GM12878 (cell line): ENCODE measurements at places on chromosomes 3 and 15. TPM values are rescaled to one million over a fixed set of nuclear protein-coding genes. Genes with fewer than 3 reads are reported as not detected.
A peak's percentile ranks its signal among the peaks of the same experiment; 100 is the strongest.

DNA sequence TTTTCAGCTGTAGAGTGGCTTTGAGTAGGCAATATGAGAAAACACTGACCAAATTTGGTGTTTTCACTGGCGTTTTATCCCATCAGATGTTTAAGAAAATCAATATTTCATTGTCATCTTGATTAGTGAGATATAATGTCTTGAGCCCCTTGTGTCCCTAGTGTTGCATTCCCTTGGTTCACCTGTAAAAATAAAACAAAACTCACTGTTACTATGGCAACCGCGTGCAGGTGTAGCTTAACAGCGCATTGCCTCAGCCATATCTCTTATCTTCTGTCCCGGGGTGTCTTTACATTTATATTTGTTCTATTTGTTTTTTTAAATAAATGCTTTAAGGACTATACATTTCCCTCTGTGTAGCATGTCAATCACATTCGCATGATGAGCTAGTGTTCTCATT, 551.6 kb downstream of the ZIC1 start:
- H3K36me3 ChIP-seq: no peaks in the 10 kb centered on the region
- H3K4me1 ChIP-seq: no peaks in the 10 kb centered on the region
- no peak for DNase-seq
- no peak overlapping the region for H3K27ac ChIP-seq
- no peaks in the 10 kb centered on the region for H3K27me3 ChIP-seq

DNA sequence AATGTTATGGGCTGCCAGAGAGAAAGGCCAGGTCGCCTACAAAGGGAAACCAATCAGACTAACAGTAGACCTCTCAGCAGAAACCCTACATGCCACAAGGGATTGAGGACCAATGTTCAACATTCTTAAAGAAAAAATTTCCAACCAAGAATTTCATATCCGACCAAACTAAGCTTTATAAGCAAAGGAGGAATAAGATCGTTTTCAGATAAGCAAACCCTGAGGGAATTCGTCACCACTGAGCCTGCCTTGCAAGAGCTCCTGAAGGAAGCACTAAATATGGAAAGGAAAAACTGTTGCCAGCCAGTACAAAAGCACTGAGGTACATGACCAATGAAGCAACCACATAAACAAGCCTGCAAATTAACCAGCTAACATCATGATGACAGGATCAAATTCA, 33.1 kb downstream of the PYGO1 start:
- H3K36me3 ChIP-seq: no peaks in the 10 kb centered on the region
- DNase-seq: no peak
- no peaks in the 10 kb centered on the region for H3K27me3 ChIP-seq
- no peak overlapping the region for H3K27ac ChIP-seq

GOLGA6A gene
- not detected in 2 replicates for total RNA-seq

TSEN2 gene
- 17.7 and 17.8 TPM in 2 replicates for total RNA-seq

DNA sequence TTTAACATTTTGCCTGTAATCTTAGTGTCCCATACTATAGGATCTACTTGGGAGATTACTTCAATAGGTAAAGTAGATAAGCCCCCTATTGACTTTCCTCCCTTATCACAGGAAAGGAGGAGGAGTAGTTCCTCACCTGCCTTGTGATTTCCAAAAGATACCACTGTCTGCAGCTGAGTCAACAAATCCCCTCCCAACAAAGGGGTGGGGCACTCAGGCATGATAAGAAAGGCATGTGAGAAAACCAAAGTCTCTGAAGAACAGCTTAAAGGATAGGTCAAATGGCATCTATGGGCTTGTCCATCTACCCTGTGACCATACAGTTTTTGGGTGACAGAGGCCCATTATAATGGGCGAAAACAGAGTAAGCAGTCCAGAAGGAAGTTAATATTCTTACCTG, 71.3 kb upstream of the WNT7A start:
- no peaks in the 10 kb centered on the region for H3K4me1 ChIP-seq
- no peak overlapping the region for H3K27ac ChIP-seq
- no peaks in the 10 kb centered on the region; the same call in 1 of the 2 replicates for H3K27me3 ChIP-seq
- no peak for DNase-seq
- no peaks in the 10 kb centered on the region for H3K36me3 ChIP-seq

- DNase-seq: no peak
- peaks cover 2% of the 10 kb centered on the region for H3K36me3 ChIP-seq
- no peaks in the 10 kb centered on the region for H3K27me3 ChIP-seq
- no peak overlapping the region for H3K4me3 ChIP-seq
- no peak overlapping the region for H3K27ac ChIP-seq
- H3K4me1 ChIP-seq: peaks cover 13% of the 10 kb centered on the region
Measured at GRCh38 chr3:170092907-170093306, 55.1 kb downstream of the GPR160 start.

- no peak for DNase-seq
- no peaks in the 10 kb centered on the region for H3K36me3 ChIP-seq
- no peak overlapping the region for H3K4me3 ChIP-seq
- no peak overlapping the region for H3K27ac ChIP-seq
Measured at GRCh38 chr15:100879061-100879463, 569 bp upstream of the ALDH1A3 start.

GRCh38 chr3:104584682-104585081, 782.0 kb upstream of the ALCAM start:
- no peak for DNase-seq
- H3K27ac ChIP-seq: no peak overlapping the region
- H3K4me3 ChIP-seq: no peak overlapping the region
- no peaks in the 10 kb centered on the region for H3K36me3 ChIP-seq
- H3K27me3 ChIP-seq: no peaks in the 10 kb centered on the region
- no peaks in the 10 kb centered on the region for H3K4me1 ChIP-seq

CAMK2N2 gene
- 1.4 and 1.9 TPM in 2 replicates for total RNA-seq

DNA sequence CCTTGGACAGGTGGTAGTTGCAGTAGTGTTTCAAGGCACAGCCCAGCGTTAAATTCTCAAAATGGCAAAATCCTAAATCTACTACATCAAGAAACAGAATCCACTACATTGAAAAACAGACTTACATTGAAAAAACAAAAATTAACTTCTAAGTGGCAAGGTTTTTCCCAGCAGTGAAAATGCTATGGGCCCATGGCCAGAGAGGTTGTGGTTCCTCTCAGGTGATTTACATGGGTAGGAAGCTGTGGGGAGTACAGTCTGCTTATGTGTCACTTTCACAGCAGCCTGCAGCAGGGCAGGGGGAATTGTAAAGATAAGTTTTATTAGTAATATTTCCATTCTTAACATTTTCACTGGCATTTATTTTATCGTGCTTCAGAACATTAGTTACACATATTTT, 24.9 kb downstream of the TTC14 start:
- no peaks in the 10 kb centered on the region for H3K27me3 ChIP-seq
- H3K4me3 ChIP-seq: no peak overlapping the region
- DNase-seq: peak; percentile 45
- H3K4me1 ChIP-seq: peaks cover 25% of the 10 kb centered on the region

- no peak for DNase-seq
- H3K27me3 ChIP-seq: no peaks in the 10 kb centered on the region
- H3K27ac ChIP-seq: no peak overlapping the region
- no peaks in the 10 kb centered on the region for H3K36me3 ChIP-seq
Measured at GRCh38 chr15:49558929-49559328, 61.7 kb downstream of the FAM227B start.

DNA sequence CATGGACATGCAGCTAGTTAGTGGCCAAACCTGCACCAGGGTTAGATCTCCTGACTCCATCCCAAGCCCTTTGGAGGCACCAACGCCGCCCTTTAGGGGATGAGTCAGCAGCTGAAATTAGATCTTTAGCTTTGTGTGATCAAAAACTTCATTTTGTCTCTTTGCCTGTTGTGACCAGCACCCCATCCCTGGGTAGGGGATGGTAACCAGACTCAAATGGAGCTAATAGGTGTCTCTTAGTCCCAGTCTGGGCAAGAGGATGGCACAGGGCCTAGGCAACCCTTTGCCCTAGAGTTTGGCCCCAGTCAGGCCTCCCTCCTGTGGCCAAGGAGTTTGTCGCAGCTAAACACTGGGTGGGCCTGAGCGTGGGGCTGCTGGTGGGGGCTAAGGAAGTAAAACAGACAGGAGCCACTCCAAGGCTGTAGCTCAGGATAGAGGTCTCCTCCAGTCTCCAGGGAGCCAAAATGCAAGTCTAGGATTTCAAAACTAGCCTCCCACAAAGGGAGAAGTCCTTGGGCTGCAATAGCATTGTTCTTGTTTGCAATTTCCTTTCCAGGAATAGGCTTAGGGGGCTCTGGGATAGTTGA, 105.1 kb downstream of the CPN2 start:
- no peaks in the 10 kb centered on the region for H3K36me3 ChIP-seq
- H3K4me1 ChIP-seq: no peaks in the 10 kb centered on the region
- peaks cover 14% of the 10 kb centered on the region; the same call in 1 of the 2 replicates for H3K27me3 ChIP-seq
- no peak overlapping the region for H3K27ac ChIP-seq
- no peak for DNase-seq
- H3K4me3 ChIP-seq: no peak overlapping the region

DNA sequence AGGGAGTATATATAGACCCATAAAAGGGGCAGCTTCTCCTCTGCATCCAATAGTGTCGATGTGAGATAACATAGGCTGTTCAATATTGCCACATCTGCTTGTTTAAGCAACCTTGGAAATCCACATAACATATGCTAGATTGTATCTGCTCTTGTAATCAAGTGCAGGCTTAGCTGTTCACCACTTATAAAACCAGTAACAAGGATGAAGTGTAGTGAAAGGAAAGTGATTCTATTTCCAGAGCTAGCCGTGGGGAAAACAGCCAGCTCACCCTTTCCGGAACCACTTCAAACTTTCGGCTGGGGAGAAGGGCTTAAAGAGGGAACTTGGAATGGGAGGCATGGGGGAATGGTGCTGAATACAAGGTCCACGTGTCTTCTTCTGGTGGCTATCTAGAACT, 204.0 kb downstream of the TAFA4 start:
- DNase-seq: no peak
- H3K4me1 ChIP-seq: no peaks in the 10 kb centered on the region
- no peaks in the 10 kb centered on the region for H3K36me3 ChIP-seq
- no peaks in the 10 kb centered on the region for H3K27me3 ChIP-seq
- H3K27ac ChIP-seq: no peak overlapping the region

DNA sequence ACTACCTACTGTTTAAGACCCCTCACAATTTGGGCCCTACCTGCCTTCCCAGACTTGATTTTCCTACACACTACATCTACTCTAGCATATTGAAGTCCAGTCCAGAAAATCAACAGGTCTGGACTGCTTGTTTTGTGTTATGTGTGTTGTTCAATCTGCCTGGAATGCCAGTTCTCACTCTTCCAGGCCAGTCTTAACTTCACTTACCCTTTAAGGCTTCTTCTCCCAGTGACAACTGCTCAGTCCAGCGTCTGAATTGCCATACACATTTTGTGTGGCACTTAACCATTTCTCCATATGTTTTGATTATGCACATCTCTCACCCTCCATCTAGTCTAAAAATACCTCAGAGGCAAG, 1.1 kb downstream of the TICRR start:
- H3K4me3 ChIP-seq: peak overlapping the region; percentile 87
- DNase-seq: no peak
- no peaks in the 10 kb centered on the region for H3K36me3 ChIP-seq
- H3K4me1 ChIP-seq: peaks cover 3% of the 10 kb centered on the region; the same call in 1 of the 2 replicates
- peak overlapping the region; percentile 66 for H3K27ac ChIP-seq

GRCh38 chr3:40137591-40138295, 171.8 kb upstream of the EIF1B start:
- no peaks in the 10 kb centered on the region for H3K4me1 ChIP-seq
- no peak overlapping the region for H3K4me3 ChIP-seq
- H3K36me3 ChIP-seq: no peaks in the 10 kb centered on the region
- H3K27me3 ChIP-seq: no peaks in the 10 kb centered on the region

DNA sequence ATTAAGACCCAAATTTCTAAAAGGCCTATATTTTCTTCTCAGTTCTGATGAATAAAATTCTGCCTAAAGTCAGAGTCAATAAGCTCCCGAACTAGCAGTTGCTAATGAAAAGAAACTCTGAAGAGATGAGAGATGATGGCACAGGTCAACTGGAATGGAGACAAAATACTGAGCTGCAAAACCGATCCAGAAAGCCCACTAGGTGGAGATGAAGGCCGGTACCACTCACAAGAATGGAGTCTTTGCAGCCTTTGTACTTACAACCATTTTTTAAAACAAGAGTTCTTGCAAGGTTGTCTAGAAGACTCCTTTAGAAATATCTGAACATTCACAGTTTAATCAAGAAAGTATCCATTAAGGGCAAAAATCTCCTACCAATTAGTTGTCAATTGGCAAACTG, 119.9 kb upstream of the TJP1 start:
- H3K27ac ChIP-seq: no peak overlapping the region
- no peak overlapping the region for H3K4me3 ChIP-seq
- H3K27me3 ChIP-seq: no peaks in the 10 kb centered on the region

GRCh38 chr3:126835472-126836219, 131.6 kb downstream of the CHCHD6 start:
- no peak overlapping the region for H3K27ac ChIP-seq
- H3K27me3 ChIP-seq: no peaks in the 10 kb centered on the region
- DNase-seq: no peak

DNA sequence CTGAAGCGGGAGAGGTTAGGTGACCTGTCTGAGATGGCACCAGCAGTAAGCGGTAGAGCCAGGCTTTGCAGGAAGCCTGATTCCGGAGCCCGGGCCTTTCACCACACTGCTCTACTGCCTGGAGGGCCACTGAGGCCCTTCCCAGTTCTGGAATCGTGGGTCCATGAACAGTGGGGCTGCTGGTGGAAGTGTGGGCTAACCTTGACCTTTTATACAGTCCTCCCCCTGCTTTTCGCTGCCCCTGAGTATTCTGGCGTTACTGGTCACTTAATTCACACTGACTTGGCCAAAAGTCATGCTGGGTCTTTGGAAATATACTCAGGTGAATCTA, 2.6 kb upstream of the ABTB1 start:
- H3K27ac ChIP-seq: no peak overlapping the region
- H3K4me3 ChIP-seq: no peak overlapping the region
- no peaks in the 10 kb centered on the region for H3K27me3 ChIP-seq
- no peaks in the 10 kb centered on the region for H3K36me3 ChIP-seq
- peaks cover 11% of the 10 kb centered on the region; the same call in 1 of the 2 replicates for H3K4me1 ChIP-seq

ALDH1L1 gene
- total RNA-seq: 0.46 and 1.0 TPM in 2 replicates
